ENCODE measurements at places on chromosomes 12 and 14. TPM values are rescaled to one million over a fixed set of nuclear protein-coding genes. Genes with fewer than 3 reads are reported as not detected.

Gene CLEC1A
- polyA plus RNA-seq, result 3.3 TPM

Gene PXMP2
- 17.2 TPM for polyA plus RNA-seq

Gene SLC7A8
- 2.6 TPM for polyA plus RNA-seq

Gene PRIMA1
- 3.9 TPM for polyA plus RNA-seq

Gene FITM1
- polyA plus RNA-seq, result 160 TPM

Gene OR4E2
- not detected for polyA plus RNA-seq

DNA sequence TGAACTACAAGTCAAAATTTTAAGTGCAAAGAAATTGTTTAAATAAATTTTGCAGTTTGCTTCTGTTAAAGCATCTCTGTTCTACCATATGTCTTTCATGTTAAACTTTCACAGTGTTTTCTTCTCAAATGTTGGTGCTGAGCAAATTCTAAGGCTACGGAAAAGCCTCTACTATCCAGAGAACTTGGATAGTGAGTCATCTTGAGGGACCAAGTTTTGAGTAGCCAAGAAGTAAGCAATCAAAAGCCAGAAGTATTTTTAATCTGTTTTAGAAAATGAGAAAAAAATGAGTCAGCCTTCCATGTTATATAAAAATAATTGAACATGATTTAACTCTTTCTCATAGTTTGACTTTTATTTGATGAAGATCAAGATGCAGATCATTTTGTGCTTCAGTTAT lies 3.3 kb downstream of the BRMS1L start:
- no peak for DNase-seq

GRCh38 chr14:61438860-61439765 lies 117.7 kb downstream of the PRKCH start:
- no peak for DNase-seq

DNA sequence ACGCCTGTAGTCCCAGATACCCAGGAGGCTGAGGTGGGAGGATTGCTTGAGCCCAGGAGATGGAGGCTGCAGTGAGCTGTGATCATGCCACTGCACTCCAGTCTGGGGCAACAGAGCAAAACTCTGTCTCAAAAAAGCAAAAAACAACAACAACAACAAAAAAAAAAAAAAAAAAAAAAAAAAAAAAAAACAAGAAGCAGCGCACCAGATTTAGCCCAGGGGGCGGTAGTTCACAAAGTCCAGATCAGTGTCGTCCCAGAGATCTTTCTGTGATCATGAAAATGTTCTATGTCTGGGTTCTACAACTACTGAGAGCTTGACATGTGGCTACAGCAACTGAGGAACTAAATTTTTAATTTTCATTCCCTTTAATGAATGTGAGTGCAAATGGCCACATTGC lies 27.4 kb downstream of the OAS2 start:
- no peak for DNase-seq

DNA sequence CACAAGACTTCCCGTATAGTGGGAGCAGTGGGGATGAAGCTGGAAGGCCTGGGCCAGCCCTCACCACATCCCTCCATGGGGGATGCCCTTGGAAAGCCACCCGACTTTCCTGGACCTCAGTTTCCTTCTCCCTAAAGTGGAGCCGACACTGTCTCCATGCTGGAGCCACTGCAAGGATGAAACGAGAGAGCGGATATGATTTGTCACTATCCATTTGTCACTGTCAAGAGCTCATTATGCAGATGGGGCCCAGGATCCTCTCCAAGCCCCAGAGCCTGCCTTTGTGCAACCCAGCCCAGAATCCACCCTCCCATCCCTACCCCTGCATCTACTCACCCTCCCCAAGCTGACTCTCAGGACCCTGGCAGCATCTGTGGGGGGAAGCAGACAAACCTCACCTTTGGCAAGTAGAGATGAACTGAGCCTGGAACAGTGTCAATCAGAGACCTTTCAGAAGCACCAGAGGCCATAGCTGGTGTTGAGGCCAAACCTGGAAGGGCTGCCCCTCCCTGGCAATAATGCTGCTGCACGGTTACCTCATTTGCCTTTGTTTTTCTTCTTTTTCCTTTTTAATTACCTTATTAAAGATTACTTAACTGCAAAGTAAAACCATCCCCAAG lies 287.7 kb upstream of the RTL1 start:
- no peak for DNase-seq

DNA sequence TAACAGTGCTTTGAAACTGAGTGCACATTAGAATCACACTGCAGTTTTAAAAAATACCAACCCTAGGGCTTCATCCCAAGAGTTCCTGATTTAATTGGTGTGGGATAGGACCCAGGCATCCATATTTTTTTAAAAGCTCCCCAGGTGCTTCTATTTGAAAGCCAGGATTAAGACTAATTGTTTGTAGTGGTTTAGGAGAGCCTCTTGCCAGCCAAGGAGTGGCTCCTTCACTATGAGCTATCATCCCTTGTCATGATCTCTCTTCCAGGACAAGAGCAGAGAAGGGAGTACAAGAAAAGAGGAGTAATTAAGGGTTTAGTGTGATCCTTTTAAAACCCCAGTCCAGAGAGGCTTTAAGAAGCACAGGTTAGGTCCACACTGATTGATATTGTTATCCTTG lies 178.0 kb downstream of the CAND1 start:
- DNase-seq, result no peak

- no peak for DNase-seq
Observed at GRCh38 chr14:85867450-85867849, 337.5 kb downstream of the FLRT2 start.

DNA sequence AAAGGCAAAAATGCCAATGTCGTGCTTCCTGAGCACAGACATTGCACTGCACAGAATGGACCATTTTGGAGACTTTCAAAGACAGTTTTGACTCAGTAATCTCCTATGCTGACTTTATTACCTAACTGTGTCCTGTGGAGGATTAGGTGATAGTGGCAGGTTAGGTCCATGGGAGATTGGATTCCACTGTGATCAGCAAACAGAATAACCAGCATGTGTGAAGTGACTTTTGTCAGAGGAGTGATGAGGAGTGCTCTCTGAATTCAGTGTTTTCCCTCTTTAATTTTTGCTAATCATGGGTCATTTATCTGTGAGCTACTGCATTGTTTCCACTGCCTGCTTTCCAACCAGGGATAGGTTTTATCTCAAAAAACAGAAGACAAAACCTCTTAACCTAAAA lies 662.5 kb downstream of the DIO2 start:
- no peak for DNase-seq

GRCh38 chr12:14514154-14514842 lies 53.4 kb downstream of the PLBD1 start:
- no peak for DNase-seq
